ENCODE measurements at places on chromosomes 5 and 9.

DNA sequence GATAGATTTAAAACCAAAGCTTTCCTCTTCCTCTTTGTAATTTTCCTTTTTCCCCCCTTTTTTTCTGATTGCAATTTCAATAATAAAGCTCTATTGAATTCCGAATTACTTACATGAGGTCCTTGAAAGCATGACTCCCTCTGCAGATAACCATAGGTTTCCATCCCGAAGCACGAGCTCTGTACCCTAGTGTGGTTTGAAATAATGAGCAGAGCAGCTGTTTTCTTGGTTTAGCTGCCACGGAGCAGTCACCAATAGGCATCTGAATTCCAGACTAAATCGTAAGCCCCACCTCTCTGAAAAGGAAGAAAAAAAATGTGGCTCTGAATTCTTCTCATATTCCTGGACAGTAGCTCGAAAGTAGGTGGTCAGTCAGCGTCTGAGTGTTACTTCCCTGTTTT is 18.5 kb upstream of the GNE start:
- no peak for DNase-seq

DNA sequence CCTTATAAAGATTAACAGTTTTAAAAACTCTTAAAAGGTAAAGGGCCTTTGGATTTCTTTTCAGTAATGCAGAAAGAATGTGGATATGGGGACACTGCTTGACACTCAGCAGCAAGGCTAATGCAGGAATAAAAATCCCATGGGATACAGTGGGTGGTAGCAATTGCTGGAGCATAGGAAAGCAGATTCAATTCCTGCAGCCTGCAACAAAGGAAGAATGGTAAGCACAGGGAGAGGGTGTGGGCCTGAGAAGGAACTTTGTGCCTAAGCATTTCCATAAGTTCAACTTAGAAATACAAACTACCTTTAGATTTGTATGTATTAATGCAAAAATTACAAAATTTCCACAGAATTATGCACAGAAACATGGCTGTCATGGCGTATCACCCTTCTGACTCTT is 65.8 kb upstream of the CDK5RAP2 start:
- DNase-seq, result no peak

GRCh38 chr9:98383758-98384157 is 128.3 kb upstream of the TBC1D2 start:
- no peak for DNase-seq

GRCh38 chr5:61342071-61342501 is 10.0 kb downstream of the ZSWIM6 start:
- no peak for DNase-seq

GRCh38 chr5:52107210-52107905 is 680.4 kb upstream of the ITGA1 start:
- DNase-seq, result no peak

GRCh38 chr9:104921067-104921741 is 6.8 kb downstream of the ABCA1 start:
- DNase-seq, result no peak

DNA sequence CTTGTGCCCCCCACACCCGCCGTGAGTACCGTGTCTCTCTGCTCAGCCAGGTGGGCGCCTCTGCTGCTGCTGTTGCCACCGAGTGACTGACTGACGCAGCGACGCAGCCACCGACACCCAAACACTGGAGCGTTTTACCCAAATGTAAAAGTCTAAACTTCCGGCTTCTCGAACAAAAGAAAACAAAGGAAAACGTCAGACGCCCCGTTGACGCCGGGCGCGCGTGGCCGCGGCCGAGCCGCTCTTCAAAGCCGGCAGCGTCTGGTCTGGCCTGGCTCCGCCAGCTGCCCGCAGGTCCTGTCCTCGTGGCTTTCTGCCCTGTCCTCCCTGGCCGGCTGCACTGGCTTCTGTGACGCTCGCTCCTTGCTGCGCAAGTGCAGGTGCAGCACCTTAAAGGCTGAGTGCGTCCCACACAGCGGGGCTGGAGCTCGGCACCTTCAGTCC is 41.4 kb upstream of the CLPTM1L start:
- DNase-seq, result peak; percentile 56
